Left hindlimb (tissue), 1 donor: ENCODE measurements at places on chromosomes 11 and 22.

GRCh38 chr11:65404210-65404609 lies 17.8 kb downstream of the FRMD8 start:
- no peak for DNase-seq

- DNase-seq = peak; percentile 74
These were observed at the start of gene DAGLA for GRCh38 chr11:61679893-61680621. TSS of gene DAGLA (plus strand) at chr11:61680391. CDS start at chr11:61720156, 39,765 bp downstream.

DNA sequence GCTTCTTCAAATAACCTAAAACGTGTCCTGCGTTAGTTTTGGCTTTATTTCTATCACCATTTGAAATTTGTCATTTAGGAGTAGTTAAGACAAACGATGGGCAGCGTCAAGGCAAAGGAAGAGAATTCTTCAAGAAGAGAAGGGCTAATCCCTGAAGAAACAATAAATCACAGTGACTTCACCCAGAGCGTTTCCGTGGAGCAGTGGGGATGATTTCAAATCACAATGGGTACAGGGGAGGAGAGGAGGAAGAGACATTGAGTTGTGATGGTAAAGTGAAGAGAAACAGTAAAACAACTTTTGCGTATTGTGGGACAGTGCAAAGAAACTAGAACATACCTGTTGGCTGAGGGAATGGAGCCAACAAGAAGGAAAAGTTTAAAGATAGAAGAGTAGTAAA lies 9.7 kb downstream of the PDGFD start:
- DNase-seq = no peak

- DNase-seq = no peak
These were observed 44.3 kb downstream of the EIF3F start for GRCh38 chr11:8031248-8032115.

- no peak for DNase-seq
These were observed 1.8 kb downstream of the C11orf54 start for GRCh38 chr11:93743291-93743690.

DNA sequence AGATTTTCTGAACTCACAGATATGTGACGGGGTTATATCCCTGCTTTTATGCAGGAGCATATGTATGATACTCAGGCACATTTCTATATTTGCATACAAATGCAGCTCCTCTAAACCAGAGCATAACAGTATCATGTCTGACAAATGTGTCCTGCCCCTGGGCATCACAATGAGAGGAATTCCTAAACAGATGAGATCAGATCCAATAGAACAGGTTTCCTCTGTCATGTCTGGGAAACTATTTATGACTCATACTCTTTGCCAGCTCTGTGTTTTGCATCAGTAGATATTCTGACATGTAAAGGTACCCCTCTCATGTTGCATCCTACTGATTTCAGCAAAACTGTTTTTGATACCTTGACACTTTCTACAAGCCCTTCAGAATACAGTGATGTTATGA lies 29.4 kb downstream of the SYT9 start:
- no peak for DNase-seq

- peak; percentile 58 for DNase-seq
These were observed 5.0 kb upstream of the MYOD1 start for GRCh38 chr11:17714356-17714854.

- no peak for DNase-seq
These were observed 32.4 kb downstream of the CNTF start for GRCh38 chr11:58654908-58655296.

GRCh38 chr11:25702417-25702816 lies 629.5 kb upstream of the ANO3 start:
- DNase-seq = no peak

GRCh38 chr11:60375316-60375715 lies 3.0 kb upstream of the MS4A7 start:
- DNase-seq = no peak

DNA sequence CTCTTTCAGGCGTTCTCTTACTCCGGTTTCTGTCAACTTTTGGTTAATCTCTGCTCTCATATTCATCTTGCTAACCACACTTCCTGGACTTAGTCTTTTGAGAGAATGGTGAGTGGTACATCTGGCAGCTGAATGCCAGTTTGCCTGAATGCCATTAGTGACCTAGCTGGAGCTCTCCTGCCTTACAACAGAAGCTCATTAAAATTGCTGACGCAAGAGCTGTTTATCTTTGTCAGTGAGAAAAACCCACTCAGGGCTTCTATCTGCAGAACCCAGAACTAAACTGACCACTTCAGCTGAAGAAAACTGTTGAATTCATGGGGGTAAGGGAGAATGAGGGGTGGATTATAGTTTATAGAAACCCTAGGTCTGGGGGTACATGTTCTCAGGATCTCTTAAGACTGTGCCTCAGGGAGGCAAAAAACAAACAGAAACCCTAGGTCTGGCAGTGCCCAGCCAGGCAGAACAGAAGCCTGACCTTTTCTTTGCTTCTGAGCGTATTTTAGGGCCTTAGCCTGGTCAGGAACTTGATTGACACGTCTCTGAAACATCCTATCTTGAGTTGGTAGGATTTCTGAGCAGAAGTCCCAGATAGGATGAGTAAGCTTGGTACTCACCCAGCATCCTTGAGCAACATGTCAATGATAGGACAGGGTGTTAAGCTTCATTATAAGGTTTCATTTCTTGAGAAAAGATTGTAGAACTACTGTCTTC lies 52.8 kb upstream of the YWHAH start:
- no peak for DNase-seq

DNA sequence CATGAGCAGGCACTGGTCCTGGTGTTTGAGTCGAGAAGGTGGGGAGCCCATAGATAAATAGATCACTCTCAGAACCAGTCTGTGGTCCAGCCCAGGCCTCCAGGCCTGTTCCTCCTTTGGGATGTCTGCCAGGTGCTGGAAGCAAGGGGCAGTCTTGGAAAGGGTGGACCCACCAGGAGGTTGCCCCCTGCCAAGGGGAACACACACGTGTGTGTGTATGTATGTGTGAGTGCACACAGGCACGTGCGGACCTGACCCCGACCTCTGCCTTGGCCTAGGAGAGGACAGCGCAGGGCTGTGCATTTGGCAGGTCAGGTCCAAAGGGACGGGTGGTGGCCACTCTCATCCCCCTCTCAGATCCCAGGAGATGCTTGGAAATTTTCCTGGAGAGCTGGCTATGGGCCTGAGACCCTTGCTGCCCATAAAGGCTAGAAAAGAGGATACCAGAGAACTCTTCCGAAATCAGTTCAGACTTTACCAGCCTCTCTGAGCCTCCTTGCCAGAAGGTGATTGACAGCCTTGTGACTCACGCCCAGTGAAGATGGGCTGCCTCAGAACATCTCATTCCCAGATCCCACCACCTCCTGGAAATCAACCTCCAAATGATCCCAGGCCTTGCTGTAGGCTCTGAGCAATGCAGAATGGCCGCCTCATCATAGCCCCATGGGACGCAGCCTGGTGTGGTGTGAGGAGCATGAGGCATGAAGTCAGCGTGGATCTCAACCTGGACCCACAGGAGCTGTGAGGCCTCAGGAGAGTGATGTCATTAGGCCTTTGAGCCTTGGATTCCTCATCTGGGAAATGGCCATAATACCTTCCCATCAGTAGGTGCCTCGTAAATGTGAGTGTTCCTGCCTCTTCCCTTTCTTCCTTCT lies 24.0 kb upstream of the CREB3L1 start:
- no peak for DNase-seq
